ENCODE measurements at places on chromosomes 2 and 18.

DNA sequence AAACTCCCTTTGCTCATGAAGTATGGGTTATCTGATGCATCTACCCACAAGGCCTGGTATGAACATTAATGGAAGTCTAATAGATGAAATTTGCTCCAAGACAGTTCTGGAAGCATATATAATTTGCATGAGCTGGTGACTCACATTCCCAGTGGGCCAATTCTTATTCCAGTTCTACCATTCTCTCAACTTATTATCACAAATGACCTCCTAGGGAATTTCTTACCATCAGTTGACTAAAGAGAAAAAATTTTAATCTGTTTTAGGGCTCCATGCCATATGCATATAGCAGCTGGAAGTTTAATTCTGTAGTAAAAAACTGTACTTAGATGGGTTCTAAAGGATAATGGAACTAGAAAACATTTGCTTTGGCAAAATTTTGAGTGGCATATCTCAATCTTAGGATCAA lies 165.2 kb upstream of the COL3A1 start:
- no peak for DNase-seq

- no peak for DNase-seq
Observed at GRCh38 chr2:193894081-193894480, 1699.3 kb upstream of the TMEFF2 start.

GRCh38 chr2:221969087-221969829 lies 329.5 kb downstream of the PAX3 start:
- DNase-seq = no peak

DNA sequence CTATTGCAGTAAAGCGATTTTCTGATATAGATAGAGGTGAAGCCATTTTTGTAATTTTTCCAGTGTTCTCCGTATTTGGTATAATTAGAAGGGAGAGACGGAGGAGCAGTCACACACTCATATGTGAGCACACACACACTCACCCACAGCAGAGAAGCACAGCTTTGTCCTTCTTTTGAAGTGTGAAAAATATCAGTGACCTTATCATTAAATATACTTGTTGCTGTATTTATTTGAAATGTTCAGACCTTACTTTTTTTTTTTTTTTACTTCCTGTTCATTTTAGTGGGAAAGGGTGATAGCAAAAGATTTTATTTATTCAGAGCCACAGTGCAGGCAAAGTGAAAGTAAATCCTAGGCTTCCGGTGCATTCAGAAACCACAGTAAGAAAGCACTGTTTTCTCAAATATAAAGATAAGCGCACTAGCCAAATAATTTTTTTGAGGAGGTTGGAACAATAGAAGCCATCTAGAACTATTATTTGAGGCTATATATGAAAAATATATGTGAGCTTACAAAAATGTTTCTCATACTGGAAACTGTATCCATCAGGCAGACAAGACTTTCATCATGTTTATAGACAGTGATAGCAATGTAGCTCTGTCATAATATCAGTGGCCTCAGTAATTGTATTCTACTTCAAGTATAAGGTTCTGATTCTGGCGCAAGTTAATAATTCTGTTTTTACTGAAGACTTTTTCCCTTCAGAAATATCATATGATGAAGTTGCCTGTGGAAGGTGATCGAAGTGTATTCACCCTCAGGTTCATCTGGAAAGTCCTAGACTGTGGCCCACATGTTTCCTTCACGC lies 37.2 kb downstream of the TSHZ1 start:
- DNase-seq = no peak

DNA sequence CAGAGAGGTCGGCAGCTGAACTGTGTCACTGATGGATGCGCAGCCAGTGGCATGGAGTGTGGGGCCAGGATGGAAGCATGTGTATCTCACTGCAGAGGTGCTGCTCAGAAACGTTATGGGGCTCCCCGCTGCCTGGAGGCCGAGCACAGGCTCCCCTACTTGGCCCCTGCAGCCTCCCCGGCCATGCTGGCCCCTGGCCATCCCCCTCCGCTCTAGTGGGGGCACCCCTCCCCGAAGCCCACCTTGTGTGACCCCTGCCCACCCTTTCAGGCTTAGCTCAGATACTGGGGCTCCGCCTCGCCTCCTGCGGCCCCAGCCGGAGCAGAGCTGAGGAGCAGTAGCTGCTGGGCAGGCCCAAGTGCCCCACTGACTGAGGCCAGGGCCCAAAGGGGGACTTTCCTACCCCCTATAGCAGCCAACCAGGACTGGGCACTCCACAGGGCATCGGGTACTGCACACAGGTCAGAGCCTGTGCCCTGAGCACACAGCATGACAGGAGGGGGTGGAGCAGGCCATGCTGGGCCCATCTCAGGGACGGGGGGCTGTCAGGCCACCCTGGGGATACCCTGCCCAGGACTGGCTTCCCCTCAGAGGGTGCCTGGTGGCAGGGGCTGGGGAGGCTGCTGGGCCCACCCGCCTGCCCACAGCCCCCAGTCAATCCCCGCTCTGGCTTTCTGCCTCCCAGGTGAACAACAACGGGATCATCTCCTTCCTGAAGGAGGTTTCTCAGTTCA lies 31.3 kb downstream of the SNED1 start:
- no peak for DNase-seq
